ENCODE measurements at places on chromosomes 3 and 15. TPM values are rescaled to one million over a fixed set of nuclear protein-coding genes. Genes with fewer than 3 reads are reported as not detected.

YEATS2 gene
- total RNA-seq: 43.0 TPM

MESP2 gene
- total RNA-seq: 0.28 TPM

- no peak overlapping the region for H3K4me3 ChIP-seq
- no peaks in the 10 kb centered on the region for H3K27me3 ChIP-seq
- H3K4me1 ChIP-seq: no peaks in the 10 kb centered on the region
- DNase-seq: no peak
- H3K27ac ChIP-seq: no peak overlapping the region
- H3K36me3 ChIP-seq: no peaks in the 10 kb centered on the region
Measured at GRCh38 chr3:145070795-145071194, 1090.2 kb downstream of the PLOD2 start.

GRCh38 chr3:95886616-95887015, 927.8 kb upstream of the EPHA6 start:
- H3K4me3 ChIP-seq: no peak overlapping the region
- no peaks in the 10 kb centered on the region for H3K36me3 ChIP-seq
- H3K27ac ChIP-seq: no peak overlapping the region
- no peaks in the 10 kb centered on the region for H3K27me3 ChIP-seq
- DNase-seq: no peak

DNA sequence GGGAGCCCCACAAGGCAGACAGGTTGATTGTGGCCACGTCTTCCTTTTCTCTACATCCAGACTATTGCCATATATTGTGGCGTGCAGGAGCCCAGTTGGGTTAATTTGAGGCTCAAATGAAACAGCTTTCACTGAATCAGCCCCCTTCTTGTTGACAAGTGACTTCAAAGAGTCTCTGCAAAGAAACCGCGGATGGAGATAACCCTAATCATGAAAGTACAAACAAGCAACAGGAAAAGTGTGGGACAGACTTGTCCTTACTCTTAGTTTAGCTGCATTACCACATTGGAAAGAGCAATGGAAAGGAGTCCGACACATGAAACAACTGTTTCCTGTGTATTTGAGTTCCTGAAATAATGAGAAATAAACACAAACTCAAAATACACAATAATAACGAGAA, 3.3 kb downstream of the TMEM40 start:
- no peak overlapping the region for H3K27ac ChIP-seq
- no peaks in the 10 kb centered on the region for H3K27me3 ChIP-seq
- H3K36me3 ChIP-seq: no peaks in the 10 kb centered on the region

GRCh38 chr3:100621251-100621650, 11.8 kb downstream of the ADGRG7 start:
- H3K4me1 ChIP-seq: no peaks in the 10 kb centered on the region
- DNase-seq: no peak
- no peak overlapping the region for H3K27ac ChIP-seq
- no peaks in the 10 kb centered on the region for H3K36me3 ChIP-seq
- H3K27me3 ChIP-seq: peaks cover 2% of the 10 kb centered on the region

DNA sequence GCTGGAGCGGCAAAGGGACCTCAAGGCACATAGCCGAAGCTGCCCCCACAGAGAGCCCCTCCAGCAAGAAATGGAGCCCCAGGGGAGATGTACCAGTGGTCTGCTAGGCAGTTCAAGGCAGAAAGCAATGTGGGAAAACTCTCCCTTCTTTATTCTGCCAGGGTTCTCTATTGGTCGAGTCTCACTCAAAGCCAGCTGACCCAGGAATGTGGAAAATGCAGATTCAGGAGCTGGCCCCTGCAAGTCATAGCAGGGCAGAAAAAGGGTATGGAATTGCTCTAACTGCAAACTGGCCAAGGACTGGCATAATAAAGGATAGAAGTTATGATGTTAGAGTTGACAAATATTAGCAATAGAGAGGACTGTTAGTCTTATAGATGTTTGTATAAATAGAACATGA, 4.0 kb upstream of the TOPAZ1 start:
- no peak overlapping the region for H3K27ac ChIP-seq
- H3K36me3 ChIP-seq: no peaks in the 10 kb centered on the region
- no peak for DNase-seq
- H3K4me3 ChIP-seq: no peak overlapping the region

Data from IMR-90 (cell line).